ENCODE measurements at places on chromosomes 2 and 18.

DNA sequence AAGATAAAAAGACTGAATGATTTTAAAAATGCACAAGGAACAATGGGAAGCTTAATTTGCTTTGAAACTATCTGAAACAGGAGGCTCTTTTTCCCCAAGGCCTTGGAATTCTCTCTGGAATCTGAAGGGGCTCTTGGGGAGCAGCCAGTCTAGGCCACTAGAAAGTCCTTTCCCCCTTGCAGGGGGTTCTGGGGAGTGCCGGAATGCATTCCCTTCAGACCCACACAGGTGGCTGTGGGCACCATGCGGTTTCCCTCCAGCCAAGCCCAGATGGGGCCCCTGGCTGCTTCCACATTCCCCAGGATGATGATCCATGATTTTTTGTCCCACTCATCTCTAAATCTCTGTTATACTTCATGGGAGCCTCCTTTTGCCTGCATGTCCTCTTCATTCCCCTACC lies 10.7 kb downstream of the GPR45 start:
- no peak for DNase-seq

GRCh38 chr2:239369631-239370161 lies 31.1 kb downstream of the HDAC4 start:
- DNase-seq, result no peak

- DNase-seq, result no peak
These were observed 314.8 kb downstream of the CDH2 start for GRCh38 chr18:27862041-27862682.

- no peak for DNase-seq
These were observed 23.4 kb downstream of the DAPL1 start for GRCh38 chr2:158818511-158818910.

- DNase-seq, result no peak
These were observed 230.2 kb downstream of the ZNF516 start for GRCh38 chr18:76264876-76265250.

DNA sequence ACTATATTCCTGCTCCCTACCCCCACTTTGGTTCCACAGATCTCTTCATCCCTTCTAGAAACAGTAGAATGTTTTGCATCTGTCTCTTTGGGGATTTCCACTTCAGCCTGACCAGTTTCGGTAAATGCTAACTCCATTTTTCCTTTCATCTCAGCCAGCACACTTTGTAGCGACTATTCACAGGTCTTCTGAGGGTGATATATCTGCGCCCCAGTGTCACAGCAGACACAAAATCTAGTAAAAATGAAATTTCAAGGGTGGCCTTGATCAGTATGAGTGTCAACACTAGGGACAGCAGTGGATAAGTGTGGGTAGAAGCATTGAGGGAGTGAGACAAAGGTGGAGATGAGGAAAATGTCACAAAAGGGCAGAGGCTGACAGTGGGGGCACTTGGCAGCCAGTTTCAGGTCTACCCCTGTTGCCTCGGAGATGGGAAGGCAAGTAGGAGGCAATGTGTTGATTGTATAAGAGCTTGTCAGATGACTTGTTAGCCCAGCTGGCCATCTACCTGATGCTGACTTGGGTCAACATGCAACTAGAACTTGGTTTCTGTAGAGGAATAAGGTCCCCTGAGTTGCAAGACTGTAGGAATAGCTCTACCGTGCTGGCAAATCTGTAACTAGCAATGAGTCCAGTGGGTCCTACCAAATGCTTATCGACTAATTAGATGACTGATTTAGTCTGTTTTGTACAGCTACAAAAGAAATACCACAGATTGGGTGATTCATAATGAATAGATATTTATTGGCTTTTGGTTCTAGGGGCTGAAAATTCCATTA lies 60.7 kb downstream of the CXCR4 start:
- no peak for DNase-seq

DNA sequence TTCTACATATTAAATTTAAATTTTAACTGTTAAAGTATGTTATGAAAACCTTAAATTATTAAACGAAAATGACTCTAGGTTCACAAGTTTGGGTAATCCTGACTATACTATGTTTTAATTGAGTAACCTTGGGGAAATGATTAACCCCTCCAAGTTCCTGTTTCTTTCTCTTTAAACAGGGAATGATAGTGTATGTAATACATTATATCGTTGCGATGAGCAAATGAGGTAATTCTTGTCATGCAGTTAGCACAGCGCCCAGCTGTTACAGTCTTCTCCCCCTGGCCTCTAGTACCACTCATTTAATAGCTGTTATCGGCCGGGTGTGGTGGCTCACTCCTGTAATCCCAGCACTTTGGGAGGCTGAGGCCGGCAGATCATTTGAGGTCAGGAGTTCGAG lies 80.4 kb downstream of the MTA3 start:
- DNase-seq, result no peak

GRCh38 chr2:174717273-174717672 lies 47.0 kb downstream of the CHRNA1 start:
- DNase-seq, result no peak

GRCh38 chr18:8869696-8870095 lies 164.3 kb downstream of the MTCL1 start:
- DNase-seq, result no peak

DNA sequence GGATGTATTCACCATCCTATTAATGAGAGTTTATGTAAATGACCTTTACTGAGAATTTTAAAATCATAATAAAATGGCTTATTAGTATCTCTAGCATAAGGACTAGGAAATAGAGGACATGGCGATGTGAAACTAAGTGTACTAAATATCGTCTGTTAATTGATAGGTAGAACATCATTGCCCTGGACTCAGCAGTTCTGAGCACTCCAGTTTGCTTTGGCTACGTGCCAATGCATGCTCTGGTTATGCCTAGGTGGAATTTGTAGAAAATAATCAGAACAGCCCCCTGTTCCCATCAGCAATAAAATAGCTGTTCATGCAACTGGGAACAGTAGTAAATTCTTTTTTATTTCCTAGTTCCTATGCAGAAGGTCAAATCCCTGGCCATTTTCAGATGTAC lies 247.8 kb downstream of the DOK6 start:
- no peak for DNase-seq

DNA sequence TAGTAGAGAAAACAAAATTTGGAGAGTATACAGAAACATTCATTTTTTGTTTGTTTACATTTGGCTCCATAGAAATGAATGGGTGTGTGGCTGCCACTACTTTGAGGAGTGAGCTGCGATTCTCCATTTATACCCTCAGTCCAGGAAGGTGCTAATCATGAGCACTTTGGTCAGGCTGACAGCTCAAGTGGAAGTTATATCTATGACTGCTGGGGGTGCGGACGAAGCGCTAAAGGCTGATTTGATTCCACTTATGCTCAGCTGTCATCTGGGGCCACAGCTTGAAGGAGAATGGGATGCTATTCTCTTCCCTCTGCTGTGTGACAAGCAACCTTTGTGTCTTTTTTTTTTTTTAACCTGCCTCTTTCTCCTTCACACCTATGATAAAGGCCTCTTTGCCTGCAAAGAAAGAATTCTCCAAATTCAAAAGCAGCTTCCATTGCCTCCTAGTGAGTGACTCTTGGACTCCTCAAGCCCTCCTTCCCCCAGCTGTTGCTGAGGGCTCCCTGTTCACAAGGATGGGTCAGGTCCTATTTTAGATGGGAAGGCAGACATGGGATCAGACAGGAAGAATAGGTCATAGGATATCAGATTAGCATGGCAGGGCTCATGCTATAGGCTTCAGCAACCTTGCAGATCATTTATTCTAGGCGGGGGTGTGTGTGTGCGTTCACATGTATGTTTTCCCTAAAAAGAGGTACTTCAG lies 201.6 kb downstream of the SETBP1 start:
- DNase-seq, result no peak

GRCh38 chr2:126972279-126972626 lies 73.6 kb downstream of the TEX51 start:
- DNase-seq, result no peak

DNA sequence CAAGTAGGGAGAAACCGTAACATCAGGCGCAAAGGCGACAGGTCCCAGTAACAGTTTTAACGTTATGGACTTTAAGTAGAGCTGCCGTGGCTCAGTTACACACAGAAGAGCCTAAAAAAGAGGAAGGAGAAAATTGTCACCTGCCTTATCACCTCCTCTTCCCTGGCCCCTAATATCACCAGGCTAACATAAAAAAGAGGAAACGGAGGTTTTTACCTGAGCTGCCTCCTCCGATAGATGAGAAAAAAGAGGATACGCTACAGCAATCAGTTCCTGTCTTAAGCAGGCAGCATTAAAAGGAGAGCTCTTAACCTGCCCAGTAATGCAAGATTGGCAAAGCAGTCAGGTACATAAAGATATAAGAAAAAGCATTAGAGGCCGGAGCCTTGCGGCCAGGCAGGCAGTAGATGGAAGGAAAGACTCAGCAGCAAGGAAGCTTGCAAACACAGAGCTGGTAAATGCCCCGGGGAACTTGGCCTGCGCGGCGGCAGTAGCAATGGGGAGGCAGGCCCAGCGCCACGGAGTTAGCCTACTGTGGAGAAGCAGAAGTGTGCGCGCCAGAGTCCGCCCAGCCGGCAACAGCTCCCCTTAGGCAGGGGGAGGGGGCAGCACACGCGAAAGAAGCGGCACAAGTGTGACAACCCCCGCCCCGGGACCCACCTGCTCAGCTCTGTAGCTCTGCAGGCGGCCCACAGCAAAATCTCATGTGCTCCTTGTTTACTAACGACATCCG lies 116.3 kb upstream of the SCN7A start:
- DNase-seq, result peak; percentile 60

GRCh38 chr2:191114403-191114886 lies 36.3 kb downstream of the STAT4 start:
- DNase-seq, result no peak

GRCh38 chr2:43455731-43456642 lies 139.9 kb downstream of the THADA start:
- no peak for DNase-seq

DNA sequence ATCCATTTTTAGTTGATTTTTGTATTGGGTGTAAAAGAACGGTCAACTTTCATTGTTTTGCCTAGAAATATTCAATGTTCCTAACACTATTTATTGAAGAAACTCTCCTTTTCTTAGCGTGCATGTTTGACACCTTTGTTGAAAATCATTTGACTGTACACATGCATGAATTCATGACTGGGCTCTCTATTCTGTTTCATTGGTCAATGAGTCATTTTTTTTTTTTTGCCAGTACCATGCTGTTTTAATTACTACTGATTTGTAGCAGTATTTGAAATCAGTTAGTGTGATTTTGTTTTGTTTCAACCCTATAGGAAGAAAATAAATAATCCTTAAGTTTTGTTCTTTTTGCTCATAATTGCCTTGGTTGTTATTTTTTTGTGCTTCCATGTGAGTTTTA lies 828.7 kb downstream of the SUCLG1 start:
- no peak for DNase-seq

GRCh38 chr18:34847408-34847807 lies 137.3 kb downstream of the DTNA start:
- no peak for DNase-seq

DNA sequence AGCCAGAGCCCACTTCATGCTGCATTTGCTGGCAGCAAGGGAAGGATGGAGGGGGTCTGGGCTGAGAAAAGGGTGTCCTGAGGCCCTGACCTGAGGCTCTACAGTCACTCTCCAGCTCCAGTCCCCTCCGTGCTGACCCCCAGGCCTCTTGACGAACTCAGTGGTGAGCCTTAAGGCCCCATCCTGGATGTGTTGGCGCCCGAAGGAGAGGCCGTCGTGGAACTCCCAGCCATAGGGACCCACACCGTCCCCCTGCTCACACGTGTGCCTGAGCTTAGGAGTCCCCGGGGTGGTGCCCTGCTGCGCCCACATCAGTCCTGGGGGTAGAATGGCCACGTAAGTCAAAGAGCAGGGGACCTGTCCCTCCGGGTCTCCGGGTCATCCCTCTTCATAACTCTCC lies 776 bp downstream of the MOGS start:
- DNase-seq, result no peak

DNA sequence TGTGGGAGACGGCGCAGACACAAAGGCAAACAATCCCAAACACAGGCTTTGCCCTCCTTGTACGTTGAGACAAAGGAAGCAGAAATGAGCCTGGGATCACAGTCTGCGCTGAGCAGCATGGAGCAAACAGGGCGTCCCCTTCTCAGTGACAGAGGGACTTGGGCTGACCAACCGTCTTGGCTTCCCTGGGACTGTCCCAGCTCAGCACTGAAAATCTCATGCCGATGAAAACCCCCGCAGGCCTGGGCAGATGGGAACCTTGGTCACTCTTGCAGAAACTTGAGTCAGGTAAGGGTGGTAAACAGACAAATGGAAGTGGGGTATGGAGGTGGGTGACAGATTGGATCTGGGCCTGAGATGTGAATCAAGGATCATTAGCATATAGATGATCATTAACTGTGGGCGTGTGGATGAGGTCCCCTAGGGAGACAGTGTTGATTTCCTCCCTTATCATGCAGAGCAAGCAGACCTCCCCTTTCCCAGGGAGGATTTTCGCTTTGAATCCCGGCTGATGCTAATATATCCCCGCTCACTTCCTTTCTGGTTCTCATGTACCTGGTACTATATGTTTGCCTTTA lies 19.1 kb upstream of the SH3BP4 start:
- DNase-seq, result no peak

GRCh38 chr2:216424274-216424673 lies 12.0 kb downstream of the SMARCAL1 start:
- DNase-seq, result no peak

- DNase-seq, result no peak
These were observed 40.4 kb downstream of the EN1 start for GRCh38 chr2:118806797-118807667.

- DNase-seq, result no peak
These were observed 39.5 kb upstream of the IL1RL1 start for GRCh38 chr2:102271844-102272243.

DNA sequence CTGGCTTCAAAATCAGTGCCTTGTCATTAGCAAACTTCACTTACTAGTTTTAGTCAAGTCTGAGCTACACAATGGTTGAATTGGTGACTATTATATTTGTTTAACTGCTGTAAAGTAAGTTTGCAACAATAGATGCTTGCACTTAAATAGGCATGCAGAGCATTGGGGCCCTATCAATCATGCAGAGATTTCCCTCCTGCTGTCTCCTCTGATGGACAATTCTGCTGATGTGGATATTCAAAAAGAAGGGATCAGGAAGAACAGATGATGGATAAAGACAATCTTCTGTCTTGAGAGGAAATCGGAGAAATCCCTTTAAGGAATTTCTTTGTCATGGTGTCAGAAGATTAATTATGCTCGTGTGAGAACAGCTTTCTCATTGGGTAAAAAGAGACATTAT lies 89.0 kb downstream of the GREB1L start:
- DNase-seq, result no peak

DNA sequence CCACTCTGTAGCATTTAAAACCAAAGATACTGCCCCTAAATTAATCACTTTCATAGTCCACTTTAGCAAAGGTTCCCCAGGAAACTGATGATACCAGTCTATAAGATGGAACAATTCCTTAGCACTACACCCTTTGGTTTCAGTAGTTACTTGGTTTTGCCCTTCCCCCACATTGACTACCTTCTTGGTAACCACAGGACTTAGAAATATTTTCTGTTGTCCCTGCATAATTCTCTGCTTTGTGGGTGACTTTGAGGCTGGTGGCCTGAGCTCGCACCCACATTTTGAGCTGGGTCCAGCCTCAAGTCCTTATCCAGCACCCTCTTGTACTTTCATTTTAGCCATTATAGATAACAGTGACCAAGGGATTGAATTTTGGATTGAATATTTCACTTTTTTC lies 23.1 kb downstream of the ELP2 start:
- DNase-seq, result no peak

Data from right hindlimb (tissue), 1 donor.